ENCODE measurements at places on chromosomes 2 and 18. TPM values are rescaled to one million over a fixed set of nuclear protein-coding genes. Genes with fewer than 3 reads are reported as not detected.

DNA sequence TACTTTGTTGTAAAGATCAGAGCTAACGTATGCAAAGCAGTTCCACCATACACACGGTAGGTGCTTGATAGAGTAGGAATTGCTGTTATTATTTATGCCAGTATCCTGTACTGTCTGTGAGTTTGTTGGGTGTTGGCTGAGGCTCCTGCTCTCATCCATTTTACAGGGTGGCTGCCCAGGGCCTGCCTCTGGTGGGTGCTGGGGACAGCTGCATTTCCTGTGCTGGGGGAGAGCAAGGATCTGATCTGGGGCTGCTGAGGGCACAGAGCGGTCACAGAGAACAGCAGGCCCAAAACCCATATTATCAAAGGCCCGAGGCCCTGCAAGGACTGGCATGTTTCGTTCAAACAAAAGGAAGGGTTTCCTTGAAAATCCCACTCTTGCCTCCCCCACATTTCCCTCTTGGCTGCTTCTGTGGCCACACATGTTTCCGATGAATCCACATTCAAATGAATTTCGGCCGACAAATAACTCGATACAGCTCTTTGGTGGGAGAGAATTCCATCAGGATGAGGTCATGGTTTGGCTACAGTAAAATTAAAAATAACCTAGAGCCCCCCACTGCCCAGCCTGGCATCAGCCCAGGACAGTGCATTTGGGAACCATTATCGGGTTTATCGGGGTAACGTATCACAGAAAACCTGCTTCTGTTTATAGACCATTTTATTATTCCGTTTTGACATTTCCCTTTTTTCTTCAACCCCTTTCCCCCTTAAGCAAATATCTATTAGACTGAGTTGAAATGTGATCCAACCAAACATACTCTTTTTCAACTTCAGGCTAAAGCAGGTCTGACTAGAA is 143.4 kb downstream of the CYRIA start:
- DNase-seq, result no peak

DNA sequence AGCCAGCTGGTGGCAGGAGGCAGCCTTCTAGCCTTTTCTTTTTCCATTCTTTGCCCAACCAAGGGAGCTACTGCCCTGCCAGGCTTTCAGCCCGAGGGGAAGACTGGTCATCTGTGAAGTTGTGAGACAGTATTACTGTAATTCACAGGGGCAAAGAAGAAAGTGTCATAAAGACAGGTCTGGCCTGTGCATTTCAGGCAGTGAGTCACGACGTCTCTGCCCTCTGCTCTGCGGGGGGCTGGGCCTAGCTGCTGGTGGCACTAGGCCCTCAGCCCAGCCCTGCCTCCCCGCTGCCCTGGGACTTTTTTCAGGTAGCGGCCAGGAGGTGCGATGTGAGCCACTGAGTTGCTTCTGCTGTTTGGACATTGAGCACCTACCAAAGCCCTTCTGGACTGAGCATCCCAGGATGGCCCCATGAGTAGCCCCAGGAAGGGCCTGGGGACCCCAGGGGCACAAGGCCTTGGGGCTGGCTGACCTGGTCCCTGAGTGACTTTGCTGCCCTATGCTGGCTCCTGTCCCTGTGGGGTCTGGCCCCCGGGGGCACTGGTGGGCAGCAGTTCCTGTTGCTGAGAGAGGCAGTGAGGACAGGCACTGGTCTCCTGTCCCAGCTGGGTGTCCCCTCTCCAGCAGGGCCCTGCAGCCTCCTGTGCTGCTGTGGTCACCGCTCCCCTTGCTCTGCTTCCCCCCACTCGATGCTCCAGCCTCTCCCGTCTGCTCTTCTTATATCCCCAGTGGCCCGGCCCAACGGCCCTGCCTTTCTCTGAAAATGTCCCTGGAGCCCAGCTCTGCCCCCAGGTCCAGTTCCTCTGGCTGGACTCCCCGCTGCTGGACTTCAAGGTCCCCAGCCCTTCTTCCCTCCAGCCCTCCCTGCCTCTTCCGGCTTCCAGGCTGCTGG is 7.0 kb downstream of the INHBB start:
- DNase-seq, result no peak

The GAD1 gene
- not detected for total RNA-seq

DNA sequence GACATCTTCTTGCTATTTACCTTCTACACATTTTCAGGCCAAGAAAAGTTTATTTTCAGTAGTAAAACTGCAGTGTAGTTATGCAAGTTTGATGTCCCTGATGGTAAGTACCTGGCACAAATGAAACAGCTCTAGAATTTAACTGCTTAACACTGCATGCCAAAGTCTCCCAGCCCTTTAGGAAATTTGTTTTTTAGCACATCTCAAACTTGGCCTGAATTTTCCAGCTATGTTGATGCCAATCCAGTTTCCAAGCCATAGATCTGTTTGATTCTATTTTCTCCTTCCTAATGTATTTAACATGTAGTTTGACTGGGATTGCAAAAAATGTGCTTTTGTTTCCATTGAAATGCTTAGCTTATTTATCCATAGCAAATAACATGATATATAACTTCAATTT is 29.3 kb upstream of the ZNF385B start:
- DNase-seq, result no peak
